ENCODE measurements at places on chromosomes 5 and 9.

GRCh38 chr5:172541773-172542136, 87.4 kb upstream of the SH3PXD2B start:
- no peak for DNase-seq
- H3K4me3 ChIP-seq, result no peak overlapping the region
- H3K27ac ChIP-seq, result no peak overlapping the region
- no peaks in the 10 kb centered on the region for H3K27me3 ChIP-seq
- H3K36me3 ChIP-seq, result no peaks in the 10 kb centered on the region
- H3K4me1 ChIP-seq, result no peaks in the 10 kb centered on the region

DNA sequence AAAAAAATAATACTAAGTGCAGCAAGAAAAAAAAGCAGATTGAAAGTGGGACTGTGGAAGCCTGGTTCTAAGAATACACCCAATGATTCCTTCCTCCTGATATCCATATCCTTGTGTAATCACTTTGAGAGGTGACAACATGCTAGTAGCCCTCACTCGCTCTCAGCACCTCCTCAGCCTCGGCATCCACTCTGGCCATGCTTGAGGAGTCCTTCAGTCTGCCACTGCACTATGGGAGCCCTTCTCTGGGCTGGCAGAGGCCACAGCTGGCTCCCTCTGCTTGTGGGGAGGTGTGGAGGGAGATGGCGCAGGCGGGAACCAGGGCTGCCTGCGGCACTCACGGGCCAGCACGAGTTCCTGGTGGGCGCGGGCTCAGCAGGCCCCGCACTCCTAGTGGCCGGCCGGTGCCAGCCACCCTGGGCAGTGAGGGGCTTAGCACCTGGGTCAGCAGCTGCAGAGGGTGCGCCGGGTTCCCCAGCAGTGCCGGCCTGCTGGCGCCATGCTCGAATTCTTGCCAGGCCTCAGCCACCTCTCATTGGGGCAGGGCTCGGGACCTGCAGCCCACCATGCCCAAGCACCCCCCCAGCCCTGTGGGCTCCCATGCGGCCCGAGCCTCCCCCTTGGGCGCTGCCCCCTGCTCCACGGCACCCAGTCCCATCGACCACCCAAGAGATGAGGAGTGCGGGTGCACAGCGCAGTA, 24.5 kb upstream of the SELENOP start:
- no peaks in the 10 kb centered on the region for H3K36me3 ChIP-seq
- no peak overlapping the region for H3K27ac ChIP-seq
- no peak for DNase-seq
- H3K27me3 ChIP-seq, result peaks cover 5% of the 10 kb centered on the region
- H3K4me1 ChIP-seq, result no peaks in the 10 kb centered on the region

GRCh38 chr9:133708246-133709014, 29.7 kb downstream of the SARDH start:
- no peak for DNase-seq
- H3K27ac ChIP-seq, result no peak overlapping the region
- H3K4me1 ChIP-seq, result peaks cover 11% of the 10 kb centered on the region
- no peaks in the 10 kb centered on the region for H3K36me3 ChIP-seq
- H3K4me3 ChIP-seq, result no peak overlapping the region

DNA sequence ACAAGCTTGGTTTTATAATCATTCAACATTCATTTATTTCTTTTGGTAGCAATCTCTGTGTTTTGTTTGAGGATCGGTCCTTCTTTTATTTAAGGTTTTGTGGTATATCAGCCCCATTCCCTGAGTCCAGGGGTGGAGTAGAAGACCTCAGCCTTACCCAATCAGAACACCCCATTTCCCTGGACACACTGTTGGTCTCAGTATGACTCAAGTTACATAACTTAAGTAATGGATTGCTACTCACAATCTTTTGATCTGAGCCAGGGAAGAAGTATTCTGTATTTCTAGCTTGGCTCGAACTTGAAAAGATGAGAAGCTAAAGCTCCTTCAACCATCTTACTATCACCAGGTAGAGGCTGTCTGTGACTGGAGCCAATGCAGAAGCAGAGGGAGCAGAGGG, 175.2 kb upstream of the HAPLN1 start:
- no peak for DNase-seq
- no peaks in the 10 kb centered on the region for H3K4me1 ChIP-seq
- H3K36me3 ChIP-seq, result no peaks in the 10 kb centered on the region
- no peak overlapping the region for H3K27ac ChIP-seq
- no peaks in the 10 kb centered on the region for H3K27me3 ChIP-seq

DNA sequence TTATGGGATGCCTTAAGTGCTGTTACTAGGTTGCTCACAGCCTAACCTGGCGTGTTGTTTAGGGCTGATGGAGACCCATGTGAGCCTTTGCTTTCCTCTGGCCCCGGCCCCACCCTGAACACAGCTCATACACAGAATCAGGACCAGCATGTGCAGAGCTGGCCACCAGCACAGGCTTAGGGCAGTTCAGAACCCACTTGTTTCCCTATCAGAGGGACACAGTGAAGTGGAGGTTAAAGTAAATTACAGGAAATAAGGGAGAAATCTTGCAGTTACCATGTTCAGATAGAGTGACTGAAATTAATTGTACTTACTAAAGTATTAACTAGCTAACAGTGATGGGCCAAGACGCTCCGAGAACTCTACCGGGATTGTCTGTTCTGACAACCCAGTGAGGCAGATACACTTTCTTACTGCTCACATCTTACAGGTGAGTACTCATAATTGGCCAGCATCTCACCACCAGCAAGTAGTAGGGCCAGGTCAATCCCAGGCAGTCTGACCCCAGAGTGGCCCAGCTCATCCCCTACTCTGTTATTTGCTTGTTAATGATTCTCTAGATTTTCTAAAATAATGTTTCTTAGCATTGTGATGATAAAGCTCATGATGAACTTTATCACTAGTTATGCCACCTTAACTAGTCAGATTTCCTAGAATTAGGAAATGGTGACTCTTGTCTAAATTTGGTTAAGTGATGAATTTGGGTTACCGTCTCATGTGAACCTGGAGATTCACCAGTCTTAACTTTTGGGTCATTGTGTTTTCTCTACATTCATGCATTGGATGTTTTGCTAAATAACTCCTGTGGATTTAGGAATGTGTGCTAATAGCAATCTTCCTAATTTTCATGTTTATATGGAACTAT, 15.4 kb downstream of the CCT5 start:
- no peak overlapping the region for H3K27ac ChIP-seq
- H3K4me3 ChIP-seq, result no peak overlapping the region
- H3K27me3 ChIP-seq, result no peaks in the 10 kb centered on the region
- DNase-seq, result no peak
- H3K36me3 ChIP-seq, result peaks cover 54% of the 10 kb centered on the region
- H3K4me1 ChIP-seq, result peaks cover 4% of the 10 kb centered on the region

DNA sequence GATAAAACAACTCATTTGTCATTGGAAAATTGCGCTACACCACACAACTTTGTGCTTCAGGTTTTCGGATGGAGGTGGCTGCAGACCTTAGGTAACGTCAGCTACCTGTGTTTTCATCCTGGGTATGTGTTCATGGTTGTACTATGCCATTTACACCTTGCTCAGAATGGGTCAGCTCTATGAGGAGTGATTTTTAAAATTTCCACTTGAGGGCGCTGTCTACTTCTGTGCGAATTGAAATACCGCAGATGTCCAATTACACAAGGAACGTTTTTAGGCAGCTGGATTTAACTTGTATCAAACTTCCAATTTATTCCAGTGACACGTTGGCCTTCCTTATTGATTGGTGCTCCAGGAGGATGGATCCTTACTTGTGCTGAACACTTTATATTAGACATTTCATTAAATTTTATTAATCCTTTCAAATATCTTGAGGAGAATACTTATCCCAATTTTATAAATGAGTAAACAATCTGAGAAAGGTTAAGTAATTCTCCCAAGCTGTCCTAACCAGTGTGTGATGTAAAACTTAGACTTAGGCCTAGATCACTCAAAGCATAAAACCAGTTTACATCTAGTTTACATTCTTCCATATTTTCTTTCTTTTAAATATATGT, 23.4 kb downstream of the DMRTA1 start:
- no peaks in the 10 kb centered on the region for H3K27me3 ChIP-seq
- no peak overlapping the region for H3K4me3 ChIP-seq
- no peaks in the 10 kb centered on the region for H3K36me3 ChIP-seq
- H3K27ac ChIP-seq, result no peak overlapping the region
- DNase-seq, result peak; percentile 13

DNA sequence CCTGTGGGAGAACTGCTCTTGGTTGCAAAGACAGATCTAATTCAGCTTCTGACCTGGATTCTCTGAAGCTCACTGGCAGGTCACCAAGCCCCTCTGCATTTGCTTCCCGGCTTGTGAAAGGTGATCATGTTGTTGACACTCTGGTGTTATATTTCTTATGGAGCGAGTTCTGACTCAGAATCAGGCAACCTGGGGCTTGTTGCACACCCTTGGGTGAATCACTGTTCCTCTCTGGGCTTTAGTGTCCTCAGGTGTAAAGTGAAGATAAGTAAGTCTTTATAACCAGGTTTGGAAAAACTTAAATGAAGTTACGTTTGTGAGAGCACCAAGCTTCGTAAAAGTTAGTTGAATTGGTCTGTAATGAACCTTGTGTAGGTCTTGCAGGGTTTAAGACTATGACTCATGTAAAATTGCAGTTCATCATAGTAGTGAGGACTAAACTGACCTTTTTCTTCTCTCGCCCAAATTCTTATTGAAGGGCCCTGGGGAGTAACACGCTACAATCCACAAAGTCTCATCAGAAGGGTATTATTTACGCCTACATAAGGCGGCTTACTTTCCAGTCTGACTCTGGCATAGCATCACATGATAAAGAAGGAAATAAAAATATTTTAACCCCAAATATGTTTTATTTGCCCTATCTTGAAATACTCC, 218.6 kb downstream of the TMEM38B start:
- H3K27me3 ChIP-seq, result peaks cover 6% of the 10 kb centered on the region
- no peak overlapping the region for H3K27ac ChIP-seq
- no peaks in the 10 kb centered on the region for H3K36me3 ChIP-seq
- H3K4me1 ChIP-seq, result no peaks in the 10 kb centered on the region
- DNase-seq, result no peak
- H3K4me3 ChIP-seq, result no peak overlapping the region

GRCh38 chr9:89690334-89690912, 85.6 kb downstream of the GADD45G start:
- no peaks in the 10 kb centered on the region for H3K36me3 ChIP-seq
- H3K4me1 ChIP-seq, result peaks cover 27% of the 10 kb centered on the region

- no peak overlapping the region for H3K27ac ChIP-seq
- no peaks in the 10 kb centered on the region for H3K4me1 ChIP-seq
- H3K27me3 ChIP-seq, result no peaks in the 10 kb centered on the region
- H3K4me3 ChIP-seq, result no peak overlapping the region
These were observed 53.1 kb upstream of the ERBIN start for GRCh38 chr5:65873181-65873750.

DNA sequence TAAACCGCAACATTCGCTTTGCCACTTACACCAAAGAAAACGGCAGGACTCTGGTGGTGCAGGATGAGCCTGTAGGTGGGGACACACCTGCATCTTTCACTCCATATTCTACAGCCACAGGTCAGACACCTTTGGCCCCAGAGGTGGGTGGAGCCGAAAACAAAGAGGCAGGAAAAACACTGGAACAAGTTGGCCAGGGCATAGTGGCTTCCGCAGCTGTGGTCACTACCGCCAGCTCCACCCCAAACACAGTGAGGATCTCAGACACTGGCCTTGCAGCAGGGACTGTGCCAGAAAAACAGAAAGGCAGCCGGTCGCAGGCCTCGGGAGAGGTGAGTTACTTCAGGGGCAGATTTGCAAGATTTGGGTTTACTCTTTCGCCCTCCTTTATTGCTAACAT, 33.8 kb downstream of the KDM3B start:
- H3K27ac ChIP-seq, result no peak overlapping the region
- no peaks in the 10 kb centered on the region for H3K27me3 ChIP-seq
- no peak for DNase-seq
- no peak overlapping the region for H3K4me3 ChIP-seq
- H3K4me1 ChIP-seq, result no peaks in the 10 kb centered on the region

DNA sequence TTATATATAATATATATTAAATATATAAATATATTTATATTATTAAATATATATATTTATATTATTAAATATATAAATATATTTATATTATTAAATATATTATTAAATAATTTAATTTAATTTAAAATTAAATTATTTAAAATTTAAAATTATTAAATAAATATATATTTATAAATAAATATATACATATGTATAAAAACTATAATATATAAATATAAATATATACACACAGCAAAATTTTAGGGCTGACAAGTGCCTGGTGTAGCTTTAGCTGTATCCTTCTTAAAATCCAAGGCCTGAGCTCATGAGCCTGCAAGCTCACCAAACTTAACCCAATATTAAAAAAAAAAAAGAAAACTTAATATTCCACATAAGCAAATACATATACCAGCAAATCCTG, 53.2 kb downstream of the UBAP2 start:
- H3K36me3 ChIP-seq, result peaks cover 21% of the 10 kb centered on the region
- H3K4me1 ChIP-seq, result no peaks in the 10 kb centered on the region
- no peak for DNase-seq

DNA sequence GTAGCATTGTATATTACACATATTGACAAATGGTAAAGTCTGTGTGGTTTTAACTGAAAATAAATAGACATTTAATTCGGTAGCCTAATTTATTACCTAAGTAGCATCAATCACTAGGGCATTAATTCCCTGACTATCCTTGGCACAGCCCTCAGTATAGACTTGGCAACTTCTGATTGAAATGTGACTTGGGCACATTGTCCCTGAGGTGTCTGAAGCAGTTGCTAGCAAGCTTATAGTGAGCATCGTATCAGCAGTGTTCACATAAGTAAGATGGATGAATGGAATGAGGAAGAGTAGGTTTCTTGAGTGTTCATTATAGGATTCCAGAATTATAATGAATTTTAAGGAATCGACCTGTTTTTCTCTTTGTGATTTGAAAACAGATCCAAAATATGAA, 16.1 kb downstream of the LURAP1L start:
- H3K27me3 ChIP-seq, result no peaks in the 10 kb centered on the region
- H3K4me1 ChIP-seq, result no peaks in the 10 kb centered on the region
- DNase-seq, result no peak
- no peak overlapping the region for H3K27ac ChIP-seq
- H3K4me3 ChIP-seq, result no peak overlapping the region

DNA sequence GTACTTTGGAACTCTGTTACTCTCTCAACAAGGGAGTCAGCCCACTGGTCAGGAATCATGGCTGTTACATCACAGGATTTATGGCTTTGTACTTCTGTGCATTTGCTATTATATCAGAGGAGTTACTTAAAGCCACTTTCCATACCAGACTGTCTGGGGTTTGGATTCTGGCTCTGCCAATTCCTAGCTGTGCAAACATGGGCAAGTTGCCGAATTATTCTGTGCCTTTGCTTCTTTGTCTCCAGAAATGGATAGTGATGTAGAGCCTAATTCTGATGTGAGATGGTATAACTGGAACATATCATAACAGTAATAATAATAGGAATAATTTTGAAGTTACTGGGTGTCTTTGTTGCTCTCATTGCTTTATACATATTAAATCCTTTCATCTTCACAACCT, 1047.3 kb upstream of the SEMA6A start:
- H3K27ac ChIP-seq, result no peak overlapping the region
- H3K27me3 ChIP-seq, result no peaks in the 10 kb centered on the region
- no peaks in the 10 kb centered on the region for H3K36me3 ChIP-seq
- H3K4me1 ChIP-seq, result no peaks in the 10 kb centered on the region
- H3K4me3 ChIP-seq, result no peak overlapping the region
- DNase-seq, result no peak

GRCh38 chr5:135491552-135492318, 39.6 kb upstream of the TIFAB start:
- peaks cover 2% of the 10 kb centered on the region for H3K36me3 ChIP-seq
- DNase-seq, result no peak
- no peak overlapping the region for H3K27ac ChIP-seq
- peaks cover 7% of the 10 kb centered on the region for H3K4me1 ChIP-seq

Measured in activated CD4-positive, alpha-beta T cell treated with anti-CD3 and anti-CD28 coated beads, Interleukin-2, amount 10 ng/mL, durations not matched to agents 7 days and 5 days (primary cell).